ENCODE measurements at places on chromosomes 7 and 10.

DNA sequence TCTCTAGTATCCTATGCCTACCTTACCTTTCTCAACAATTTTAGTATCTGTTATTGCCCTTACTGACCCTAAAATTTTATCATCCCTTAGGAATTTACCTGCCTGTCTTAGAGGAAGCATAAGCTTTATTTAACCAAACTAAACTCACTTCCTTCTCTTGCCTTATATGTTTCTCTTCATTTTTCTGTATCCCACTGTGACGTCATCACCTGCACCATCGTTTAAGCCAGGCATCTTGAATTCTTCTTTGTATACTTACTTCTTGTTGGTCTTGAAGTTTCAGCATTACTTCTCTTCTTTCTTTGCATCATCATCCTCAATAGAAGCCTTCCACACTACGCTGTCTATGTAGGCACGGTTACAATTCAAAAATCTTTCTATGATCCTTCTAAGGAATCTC is 231.0 kb upstream of the SMIM30 start:
- DNase-seq = no peak

- no peak for DNase-seq
Measured at GRCh38 chr7:73809467-73809951, 21.3 kb upstream of the CLDN4 start.

GRCh38 chr7:99141841-99142726 is 1.8 kb downstream of the SMURF1 start:
- no peak for DNase-seq

- no peak for DNase-seq
Measured at GRCh38 chr7:40622941-40623501, 488.2 kb downstream of the SUGCT start.

GRCh38 chr10:119461380-119461779 is 81.1 kb downstream of the RGS10 start:
- no peak for DNase-seq

DNA sequence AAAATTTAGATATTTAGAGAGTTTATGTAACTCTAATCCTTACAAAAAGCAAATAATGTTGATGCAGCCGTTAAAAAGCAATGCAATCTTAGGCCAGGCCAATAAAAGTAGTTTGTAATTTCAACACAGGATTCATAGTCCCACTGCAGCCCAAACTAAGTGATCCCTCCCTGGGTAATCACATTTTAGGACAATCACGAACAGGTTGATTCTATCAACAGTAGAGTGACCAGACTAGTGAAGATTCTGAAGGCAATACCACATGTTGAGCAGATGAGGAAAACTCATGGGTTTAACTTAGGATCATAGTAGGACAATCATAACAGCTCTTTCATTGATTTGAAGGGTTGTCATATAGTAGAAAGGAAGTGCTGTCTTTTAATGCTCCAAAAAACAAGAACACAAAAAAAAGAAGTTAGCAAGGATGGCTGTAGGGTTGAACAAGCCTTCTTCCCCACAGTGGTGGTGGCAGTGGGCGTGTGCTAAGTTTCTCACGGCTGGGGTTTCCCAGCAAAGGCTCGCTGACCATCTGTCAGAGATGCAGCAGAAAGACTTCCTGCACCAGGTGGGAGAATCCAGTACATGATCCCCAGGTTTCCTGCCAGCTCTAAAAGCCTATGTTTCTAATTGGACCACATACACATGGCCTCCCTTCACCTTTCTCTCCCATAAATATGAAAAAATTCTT is 212.2 kb downstream of the CHRM2 start:
- no peak for DNase-seq

DNA sequence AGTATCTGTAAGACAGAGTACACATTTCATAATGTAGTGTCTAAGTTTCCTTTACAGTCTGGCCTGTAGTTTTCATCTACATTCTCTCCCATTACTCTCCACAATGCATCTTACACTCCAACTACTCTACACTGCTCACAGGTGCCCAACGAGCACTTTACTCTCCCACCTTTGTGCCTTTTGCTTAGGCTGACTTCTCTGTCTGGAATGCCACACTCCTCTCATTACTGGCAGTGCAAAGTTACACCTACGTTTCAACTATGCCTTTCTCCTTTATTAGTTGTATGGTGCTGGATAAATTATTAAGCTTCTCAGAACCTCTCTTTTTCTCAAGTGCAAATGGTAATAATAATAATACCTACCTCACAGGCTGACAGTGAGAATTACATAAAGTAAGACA is 70.5 kb downstream of the RNLS start:
- DNase-seq = no peak

GRCh38 chr7:80679921-80680907 is 41.8 kb downstream of the CD36 start:
- DNase-seq = no peak

GRCh38 chr7:147510923-147511322 is 1079.6 kb upstream of the C7orf33 start:
- no peak for DNase-seq

- no peak for DNase-seq
Measured at GRCh38 chr10:1434912-1435692, 302.2 kb downstream of the ADARB2 start.

GRCh38 chr7:75572396-75572795 is 80.3 kb downstream of the SPDYE5 start:
- no peak for DNase-seq

DNA sequence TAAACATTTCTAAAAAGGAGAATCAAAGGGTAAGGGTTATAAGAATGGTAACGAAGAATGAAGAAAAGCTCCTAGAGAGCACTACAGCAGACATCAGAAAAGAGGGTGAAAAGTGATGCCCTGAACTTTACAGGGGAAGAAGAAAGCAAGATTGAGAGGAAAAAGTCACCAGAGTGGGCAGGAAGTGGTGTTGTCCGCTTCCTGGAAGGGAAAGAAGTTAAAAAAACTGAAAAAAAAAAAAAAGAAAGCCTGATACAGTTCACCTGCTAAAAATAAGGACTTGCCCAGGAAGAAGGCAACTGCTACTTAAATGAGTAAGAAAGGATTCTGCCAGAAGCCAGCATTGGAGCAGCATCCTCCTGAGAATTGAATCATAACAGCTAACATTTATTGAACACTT is 330.1 kb upstream of the PHF14 start:
- peak; percentile 72 for DNase-seq

DNA sequence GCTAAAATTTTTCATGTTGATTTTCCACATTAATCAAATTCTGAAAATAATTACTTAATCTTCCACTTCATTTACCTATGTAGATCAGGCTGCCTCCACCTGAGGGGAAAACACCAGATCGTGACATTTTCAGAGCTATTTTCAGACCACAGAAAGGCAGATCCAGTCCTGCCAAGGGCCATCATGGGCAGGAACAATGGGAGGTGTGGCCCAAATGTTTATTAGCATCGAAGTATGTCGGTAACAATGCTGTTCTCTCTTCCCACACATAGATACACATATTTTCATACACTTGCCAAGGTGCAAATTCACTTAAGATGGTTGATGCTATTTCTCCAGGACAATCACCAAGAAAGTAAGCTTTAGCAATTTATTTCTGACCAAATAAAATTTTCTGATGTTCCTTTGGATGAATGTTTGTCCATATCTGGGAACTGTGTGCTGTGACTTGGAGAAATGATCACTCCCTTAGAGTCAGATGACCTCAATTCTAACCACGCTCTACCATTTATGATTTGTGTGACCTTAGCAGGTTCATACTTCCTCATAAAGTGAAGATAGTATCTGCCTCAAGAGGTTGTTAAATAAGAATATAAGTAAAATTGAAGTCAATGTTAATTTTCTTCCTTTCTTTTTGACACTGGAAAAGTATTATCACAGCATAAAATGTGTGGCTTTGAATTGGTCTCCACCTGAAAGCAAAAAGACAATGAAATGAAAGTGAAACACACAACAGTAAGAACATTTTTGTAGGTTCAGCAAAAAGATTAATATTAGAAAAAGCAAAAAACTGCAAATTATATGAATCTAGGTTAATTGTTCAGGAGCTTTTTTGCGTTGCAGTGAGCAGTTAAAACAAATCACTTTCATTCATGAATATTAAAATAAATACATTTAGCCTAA is 310.4 kb upstream of the PHF14 start:
- no peak for DNase-seq

GRCh38 chr7:69285854-69286253 is 312.4 kb upstream of the AUTS2 start:
- no peak for DNase-seq

GRCh38 chr10:70760271-70760787 is 24.8 kb downstream of the TBATA start:
- DNase-seq = peak; percentile 60

DNA sequence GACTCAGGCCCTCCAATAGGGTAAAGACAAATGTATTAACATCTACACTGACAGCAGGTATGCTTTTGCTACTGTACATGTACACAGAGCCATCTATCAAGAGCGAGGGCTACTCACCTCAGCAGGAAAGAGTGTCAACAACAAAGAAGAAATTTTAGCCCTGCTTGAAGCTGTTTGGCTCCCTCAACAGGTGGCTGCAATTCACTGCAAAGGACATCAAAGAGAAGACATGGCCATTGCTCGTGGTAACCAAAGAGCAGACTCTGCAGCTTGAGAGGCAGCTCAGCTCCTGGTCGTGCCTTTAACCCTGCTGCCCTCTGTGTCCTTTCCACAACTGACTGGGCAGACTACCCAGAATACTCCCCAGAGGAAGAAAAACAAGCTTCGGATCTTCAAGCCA is 5.1 kb downstream of the AKR1B15 start:
- DNase-seq = no peak

- no peak for DNase-seq
Measured at GRCh38 chr10:132729810-132730572, 56.0 kb downstream of the NKX6-2 start.

- no peak for DNase-seq
Measured at GRCh38 chr7:23306936-23307521, 7.9 kb downstream of the MALSU1 start.

DNA sequence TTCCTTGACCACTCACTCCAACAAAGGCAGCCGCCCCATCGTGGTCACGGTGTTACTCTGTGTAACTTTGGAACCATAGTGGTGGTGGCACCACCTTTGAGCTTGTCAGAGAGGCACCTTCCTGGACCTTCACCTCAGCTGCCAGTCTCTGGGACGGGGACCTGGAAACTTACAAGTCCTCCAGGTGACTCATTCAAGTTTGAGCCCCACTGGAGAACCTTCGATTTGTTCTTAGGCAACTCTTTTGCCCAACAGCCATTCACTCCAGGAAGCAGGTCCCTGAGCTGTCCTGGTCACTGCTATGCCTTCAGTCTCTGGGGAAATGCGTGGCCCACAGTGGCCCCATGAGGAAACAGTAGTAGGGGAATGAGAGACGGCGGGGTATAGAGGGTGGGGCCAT is 17.2 kb downstream of the STX1A start:
- no peak for DNase-seq

DNA sequence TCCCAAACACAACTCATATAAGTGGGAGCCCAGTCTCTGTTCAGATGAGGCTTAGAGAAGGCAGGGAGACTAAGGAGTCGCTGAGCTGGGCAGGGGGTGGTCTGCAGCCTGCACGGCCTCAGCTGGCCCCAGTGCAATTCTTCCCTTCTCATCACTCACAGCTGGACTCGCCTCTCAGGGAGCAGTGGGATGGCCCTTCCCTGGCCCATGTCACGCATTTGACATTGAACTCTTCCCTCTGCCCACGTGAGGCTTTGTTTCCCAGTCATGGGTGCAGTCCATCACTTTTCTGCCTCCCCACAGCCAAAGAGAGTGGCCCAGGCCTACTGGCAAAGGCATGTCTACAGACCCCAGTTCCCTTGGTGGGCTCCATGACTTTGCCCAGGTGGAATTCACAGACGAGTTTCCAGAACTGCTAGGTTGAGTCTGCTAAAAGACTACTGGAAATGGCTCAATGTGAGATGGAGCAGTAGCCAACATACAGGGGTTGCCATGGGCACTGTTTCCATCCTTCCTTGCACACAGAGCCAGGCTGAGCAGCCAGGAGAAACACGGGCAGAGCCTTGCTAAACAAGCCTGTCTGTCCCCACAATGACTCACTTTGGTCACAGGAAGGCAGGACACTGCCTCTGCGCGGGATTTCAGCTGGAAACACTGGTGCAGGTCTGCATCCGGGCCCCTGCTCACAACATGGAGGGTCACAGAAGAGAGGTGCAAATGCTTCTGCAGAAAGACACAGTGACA is 90.1 kb downstream of the OAT start:
- no peak for DNase-seq

- no peak for DNase-seq
Measured at GRCh38 chr7:14579971-14580370, 322.6 kb downstream of the DGKB start.

- DNase-seq = no peak
Measured at GRCh38 chr7:85165263-85165662, 21.6 kb downstream of the SEMA3D start.

DNA sequence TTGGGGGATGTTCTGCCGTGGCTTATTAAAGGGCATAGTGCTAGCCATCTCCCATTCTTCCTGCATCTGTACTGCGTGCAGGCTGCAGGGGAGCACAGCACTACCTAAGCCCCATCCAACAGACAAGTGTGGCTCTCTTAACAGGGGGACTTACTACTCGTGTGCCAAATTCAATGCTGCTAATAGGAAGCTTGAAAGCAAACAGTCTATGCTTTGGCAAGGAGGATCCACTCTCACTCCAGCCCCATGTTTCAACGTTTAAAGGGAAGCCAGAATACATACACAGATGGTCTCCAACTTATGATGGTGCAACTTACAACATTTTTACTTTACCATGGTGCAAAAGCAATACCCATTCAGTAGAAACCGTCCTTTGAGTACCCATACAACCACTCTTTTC is 228.0 kb upstream of the C7orf33 start:
- no peak for DNase-seq

- no peak for DNase-seq
Measured at GRCh38 chr7:139825666-139826290, 3.3 kb upstream of the TBXAS1 start.

DNA sequence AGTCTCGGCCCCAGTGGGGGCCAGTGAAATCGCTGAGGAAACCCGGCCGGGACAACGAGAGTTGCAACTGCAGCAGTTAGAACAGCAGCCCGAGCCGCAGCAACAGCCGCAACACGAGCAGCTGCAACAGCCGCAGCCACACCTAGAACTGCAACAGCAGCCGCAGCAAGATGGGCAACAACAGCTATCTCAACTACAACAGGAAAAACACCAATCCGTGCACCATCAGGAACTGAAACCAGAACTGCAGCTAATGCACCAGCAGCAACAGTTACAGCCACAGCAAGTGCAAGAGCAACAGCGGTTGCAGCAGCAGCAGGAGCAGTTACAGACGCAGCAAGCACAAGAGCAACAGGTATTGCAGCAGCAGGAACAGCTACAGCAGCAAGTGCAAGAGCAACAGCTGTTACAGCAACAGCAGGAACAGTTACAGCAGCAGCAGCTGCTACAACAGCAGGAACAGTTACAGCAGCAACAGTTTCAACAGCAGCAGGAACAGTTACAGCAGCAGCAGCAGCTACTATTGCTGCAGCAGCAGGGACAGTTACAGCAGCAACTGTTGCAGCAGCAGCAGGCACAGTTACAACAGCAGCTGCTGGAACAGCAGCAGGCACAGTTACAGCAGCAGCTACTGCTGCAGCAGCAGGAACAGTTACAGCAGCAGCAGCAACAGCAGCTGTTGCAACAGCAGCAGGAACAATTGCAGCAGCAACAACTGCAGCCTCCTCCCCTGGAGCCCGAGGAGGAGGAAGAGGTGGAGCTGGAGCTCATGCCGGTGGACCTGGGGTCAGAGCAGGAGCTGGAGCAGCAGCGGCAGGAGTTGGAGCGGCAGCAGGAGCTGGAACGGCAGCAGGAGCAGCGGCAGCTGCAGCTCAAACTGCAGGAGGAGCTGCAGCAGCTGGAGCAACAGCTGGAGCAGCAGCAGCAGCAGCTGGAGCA is 6.1 kb downstream of the ZNF853 start:
- no peak for DNase-seq
